ENCODE measurements at places on chromosomes 16 and 17.

DNA sequence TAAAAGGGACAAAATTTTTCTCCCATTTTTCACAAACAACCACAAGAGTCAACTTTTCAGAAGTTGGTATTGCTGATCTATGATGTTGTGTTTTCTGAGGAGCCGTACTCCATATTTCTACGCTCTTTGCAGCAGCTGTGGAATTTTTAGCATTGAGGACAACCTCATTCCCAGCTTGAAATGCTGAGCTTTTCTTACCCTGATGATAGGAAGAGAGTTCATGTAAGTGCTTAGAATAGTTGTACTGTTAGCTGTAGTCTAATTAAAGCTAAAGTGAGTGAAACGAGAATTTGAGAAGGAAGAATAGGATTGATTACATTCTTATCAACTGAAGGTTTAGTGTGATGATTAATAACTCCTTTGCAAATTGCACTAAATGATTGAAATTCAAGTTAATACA lies 72.3 kb downstream of the NF1 start:
- no peak for DNase-seq

DNA sequence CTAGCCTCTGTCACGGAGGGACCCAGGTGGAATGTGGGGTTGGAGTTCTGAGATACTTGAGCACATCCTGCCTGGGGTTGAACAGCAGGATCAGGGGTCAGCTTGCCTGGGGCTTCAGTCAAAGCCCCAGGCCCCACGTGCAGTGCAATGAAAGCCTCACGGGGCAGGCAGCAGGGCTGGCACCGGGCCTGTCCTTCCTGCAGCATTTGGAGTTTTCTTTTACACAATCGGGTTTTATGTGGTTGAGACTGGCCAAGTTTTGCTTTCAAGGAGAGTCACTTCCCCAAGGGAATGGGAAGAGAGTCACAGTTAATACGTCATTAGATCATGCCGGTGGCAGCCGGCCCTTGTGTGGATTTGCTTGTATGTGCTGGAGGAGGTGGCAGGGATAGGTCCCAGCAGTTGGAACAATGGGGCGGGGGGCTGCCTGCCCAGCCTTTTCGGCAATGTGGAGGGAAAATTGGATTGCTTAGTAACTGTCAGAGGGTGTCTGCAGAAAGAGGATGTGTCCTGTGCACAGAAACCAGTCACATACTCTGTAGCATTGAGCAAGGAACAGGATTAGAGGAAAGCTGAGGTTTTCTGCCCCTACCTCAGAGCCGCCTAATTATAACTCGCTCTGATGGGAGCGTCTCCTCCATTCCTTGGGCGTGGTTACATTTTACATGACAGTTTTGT lies 4.5 kb downstream of the RMI2 start:
- peak; percentile 95 for DNase-seq

DNA sequence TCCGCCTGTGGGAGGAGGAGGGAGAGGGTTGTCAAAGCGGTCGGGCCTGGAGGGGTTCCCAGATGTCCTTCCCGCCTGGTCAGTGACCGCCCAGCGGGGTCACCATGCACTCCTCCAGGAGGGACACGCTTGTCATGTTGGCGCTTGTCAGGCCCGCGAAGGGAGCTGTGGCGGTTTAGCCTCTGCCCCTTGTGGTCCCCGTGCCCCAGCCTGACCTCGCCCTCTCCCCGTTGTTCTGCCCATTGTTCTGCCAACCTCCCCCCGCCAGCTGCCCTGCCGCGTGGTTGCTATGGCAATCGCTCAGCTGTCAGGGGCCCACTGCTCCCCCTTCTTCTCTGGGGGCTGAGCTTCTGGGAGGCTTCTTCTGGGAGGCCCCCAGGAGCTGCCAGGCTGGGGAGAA lies 146.4 kb upstream of the CIBAR2 start:
- DNase-seq: no peak

GRCh38 chr16:79162977-79163376 lies 437.6 kb downstream of the MAF start:
- DNase-seq: no peak

GRCh38 chr16:86285938-86286921 lies 224.1 kb upstream of the FOXF1 start:
- no peak for DNase-seq

- DNase-seq: no peak
These were observed 166.8 kb downstream of the MAP2K6 start for GRCh38 chr17:69581061-69581961.
